ENCODE measurements at places on chromosomes 2 and 18. TPM values are rescaled to one million over a fixed set of nuclear protein-coding genes. Genes with fewer than 3 reads are reported as not detected.

Gene OBSL1
- total RNA-seq: 111 TPM

Gene SUPT7L
- total RNA-seq: 30.7 TPM

DNA sequence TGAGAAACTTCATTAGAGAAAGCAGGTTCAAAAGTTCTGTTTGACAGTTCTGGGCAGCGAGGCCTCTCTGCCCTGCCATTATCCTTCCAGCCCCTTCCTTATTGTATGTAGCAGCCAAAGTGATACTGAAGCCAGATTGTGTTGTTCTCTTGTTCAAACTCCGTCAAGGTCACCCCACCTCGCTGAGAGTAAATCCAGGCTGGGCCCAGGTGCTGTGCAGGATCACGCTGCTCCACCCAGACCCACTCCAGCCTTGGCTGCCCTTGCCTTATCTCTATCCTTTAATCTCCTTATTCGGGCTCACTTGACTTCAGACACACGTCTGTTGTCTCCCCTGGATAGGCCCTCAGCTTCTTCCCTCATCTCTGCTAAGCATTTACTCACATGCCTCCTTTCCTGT, 196.1 kb downstream of the CPS1 start:
- peaks cover 4% of the 10 kb centered on the region for H3K27me3 ChIP-seq
- no peak overlapping the region for H3K27ac ChIP-seq
- DNase-seq: no peak
- H3K4me3 ChIP-seq: no peak overlapping the region
- H3K4me1 ChIP-seq: no peaks in the 10 kb centered on the region

Gene LIPT1
- total RNA-seq: 3.6 TPM

Gene BOLL
- total RNA-seq: not detected

- H3K4me1 ChIP-seq: peaks cover 13% of the 10 kb centered on the region
- no peak overlapping the region for H3K27ac ChIP-seq
- no peak for DNase-seq
- no peaks in the 10 kb centered on the region for H3K27me3 ChIP-seq
- H3K36me3 ChIP-seq: no peaks in the 10 kb centered on the region
Measured at GRCh38 chr18:27794181-27794926, 382.6 kb downstream of the CDH2 start.

- no peak for DNase-seq
- H3K36me3 ChIP-seq: no peaks in the 10 kb centered on the region
- no peaks in the 10 kb centered on the region for H3K27me3 ChIP-seq
- no peak overlapping the region for H3K27ac ChIP-seq
Measured at GRCh38 chr18:8871489-8871888, 166.1 kb downstream of the MTCL1 start.

DNA sequence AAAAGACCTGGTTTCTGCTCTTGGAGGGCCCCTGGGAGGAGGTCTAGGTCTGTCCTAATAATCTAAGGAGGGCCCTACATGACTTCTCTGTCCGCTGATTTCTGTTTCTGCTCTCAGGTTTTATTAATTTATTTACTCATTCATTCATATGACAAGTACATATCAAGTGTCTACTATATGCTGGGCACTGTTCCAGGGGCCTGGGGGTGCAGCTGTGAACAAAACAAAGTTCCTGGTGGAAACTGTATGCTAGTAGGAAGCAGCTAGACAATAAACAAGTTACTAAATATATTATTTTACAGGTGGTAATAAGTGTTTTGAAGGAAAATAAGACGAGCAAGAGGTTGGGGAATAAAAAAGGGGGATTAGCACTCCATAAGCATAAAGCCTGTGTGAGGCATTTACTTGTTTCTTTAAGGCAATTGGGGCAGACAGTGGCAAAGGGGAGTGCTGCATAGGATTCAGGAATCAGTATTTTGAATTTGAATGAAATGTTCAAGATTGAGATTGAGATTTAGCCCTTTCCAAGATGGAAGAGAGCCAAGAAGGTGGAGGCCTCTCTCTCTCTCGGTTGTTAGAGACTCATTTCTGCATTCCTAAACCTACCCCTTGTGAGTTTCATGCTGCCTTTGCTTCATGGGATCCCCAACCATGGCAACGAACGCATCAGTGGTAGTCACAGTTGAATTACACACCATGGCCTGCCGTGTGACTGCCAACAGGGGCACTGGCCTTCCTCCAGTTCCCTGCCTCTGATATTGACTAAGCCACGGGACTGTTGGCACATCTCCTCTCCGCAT, 28.3 kb downstream of the DRC1 start:
- no peak overlapping the region for H3K27ac ChIP-seq
- no peak for DNase-seq
- no peak overlapping the region for H3K4me3 ChIP-seq
- peaks cover 6% of the 10 kb centered on the region for H3K4me1 ChIP-seq

DNA sequence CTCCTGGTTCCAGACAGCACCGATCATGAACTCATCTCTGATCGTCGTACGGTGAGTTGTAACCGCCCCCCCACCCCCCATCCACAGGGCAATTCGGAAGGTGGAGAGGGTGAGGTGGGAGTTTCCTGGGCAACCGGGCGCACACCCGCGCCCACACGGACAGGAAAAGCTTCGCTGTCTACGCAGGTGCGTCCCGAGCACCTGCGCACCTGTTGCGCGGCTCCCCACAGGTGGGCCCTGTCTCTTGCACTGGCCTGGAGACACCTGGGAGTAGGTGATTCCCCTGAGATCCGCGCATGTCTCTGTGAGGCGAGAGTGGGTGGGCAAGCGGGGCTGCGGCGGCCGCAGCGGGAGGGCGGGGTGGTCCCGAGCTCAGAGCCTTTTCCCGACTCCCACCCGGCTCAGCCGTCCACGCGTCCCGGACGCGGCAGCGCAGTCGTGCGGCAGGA, 459 bp upstream of the ATP6V1C2 start:
- no peak overlapping the region for H3K27ac ChIP-seq
- peaks cover 35% of the 10 kb centered on the region for H3K27me3 ChIP-seq
- peaks cover 29% of the 10 kb centered on the region for H3K4me1 ChIP-seq
- no peak for DNase-seq
- H3K36me3 ChIP-seq: no peaks in the 10 kb centered on the region

Gene SLC14A1
- total RNA-seq: not detected

Gene NTSR2
- total RNA-seq: not detected

DNA sequence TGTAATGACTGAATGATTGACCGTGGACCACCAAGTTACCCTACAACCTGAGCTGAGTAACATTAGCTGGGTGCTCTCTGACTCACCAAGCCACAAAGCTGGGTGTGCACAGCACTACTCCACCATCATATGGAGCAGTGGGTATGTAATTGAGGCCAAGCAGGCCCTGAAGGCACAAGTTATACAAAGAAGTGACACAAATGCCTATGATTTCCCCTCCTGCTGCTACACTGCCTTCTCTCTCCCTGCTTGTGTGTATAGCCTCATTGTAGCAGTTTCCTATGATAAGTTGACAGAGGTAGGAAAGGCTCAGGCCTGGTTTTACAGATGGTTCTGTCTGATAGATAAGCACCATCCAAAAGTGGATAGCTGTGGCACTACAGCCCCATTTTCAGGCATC, 1327.2 kb upstream of the DDX18 start:
- no peak for DNase-seq
- H3K27ac ChIP-seq: no peak overlapping the region
- H3K36me3 ChIP-seq: no peaks in the 10 kb centered on the region
- H3K27me3 ChIP-seq: no peaks in the 10 kb centered on the region

DNA sequence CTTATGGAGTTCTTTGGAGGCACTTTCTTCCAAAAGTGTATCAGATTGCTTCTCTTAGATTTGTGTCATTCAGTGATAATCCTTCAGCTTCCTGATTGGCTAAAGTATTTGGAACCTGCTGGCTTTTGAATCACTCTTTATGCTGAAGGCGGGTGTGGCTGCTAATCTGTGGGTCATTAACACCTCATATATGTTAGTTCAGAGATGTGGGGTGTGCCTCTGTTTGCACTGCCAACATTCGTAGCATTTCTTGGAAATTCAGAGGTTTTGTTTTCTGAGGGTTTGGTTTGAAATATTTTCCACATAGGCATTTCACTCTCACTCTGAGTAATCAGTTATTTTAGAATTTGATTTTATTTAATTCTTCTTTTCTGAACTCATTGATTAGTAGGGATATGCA, 1604.4 kb upstream of the ACVR2A start:
- no peaks in the 10 kb centered on the region for H3K27me3 ChIP-seq
- H3K4me1 ChIP-seq: peaks cover 55% of the 10 kb centered on the region
- H3K36me3 ChIP-seq: peaks cover 2% of the 10 kb centered on the region
- no peak for DNase-seq
- no peak overlapping the region for H3K4me3 ChIP-seq

- H3K4me1 ChIP-seq: no peaks in the 10 kb centered on the region
- H3K27me3 ChIP-seq: peaks cover 1% of the 10 kb centered on the region
- no peak for DNase-seq
- no peak overlapping the region for H3K4me3 ChIP-seq
Measured at GRCh38 chr18:45103319-45104048, 422.8 kb downstream of the SETBP1 start.

DNA sequence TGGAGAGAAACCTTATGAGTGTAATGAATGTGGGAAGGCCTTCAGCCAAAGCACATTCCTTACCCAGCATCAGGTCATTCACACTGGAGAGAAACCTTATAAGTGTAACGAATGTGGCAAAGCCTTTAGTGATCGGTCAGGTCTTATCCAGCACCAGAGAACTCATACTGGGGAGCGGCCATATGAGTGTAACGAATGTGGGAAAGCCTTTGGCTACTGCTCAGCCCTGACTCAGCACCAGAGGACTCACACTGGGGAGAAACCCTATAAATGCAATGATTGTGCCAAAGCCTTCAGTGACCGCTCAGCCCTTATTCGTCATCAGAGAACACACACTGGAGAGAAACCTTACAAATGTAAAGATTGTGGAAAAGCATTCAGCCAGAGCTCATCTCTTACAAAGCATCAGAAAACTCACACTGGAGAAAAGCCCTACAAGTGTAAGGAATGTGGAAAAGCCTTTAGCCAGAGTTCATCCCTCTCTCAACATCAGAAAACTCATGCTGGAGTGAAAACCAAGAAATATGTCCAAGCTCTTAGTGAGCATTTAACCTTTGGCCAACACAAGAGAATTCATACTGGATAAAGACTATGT, 7.8 kb downstream of the ZNF892 start:
- H3K36me3 ChIP-seq: peaks cover 94% of the 10 kb centered on the region
- no peak overlapping the region for H3K27ac ChIP-seq
- no peaks in the 10 kb centered on the region for H3K4me1 ChIP-seq
- H3K27me3 ChIP-seq: no peaks in the 10 kb centered on the region

DNA sequence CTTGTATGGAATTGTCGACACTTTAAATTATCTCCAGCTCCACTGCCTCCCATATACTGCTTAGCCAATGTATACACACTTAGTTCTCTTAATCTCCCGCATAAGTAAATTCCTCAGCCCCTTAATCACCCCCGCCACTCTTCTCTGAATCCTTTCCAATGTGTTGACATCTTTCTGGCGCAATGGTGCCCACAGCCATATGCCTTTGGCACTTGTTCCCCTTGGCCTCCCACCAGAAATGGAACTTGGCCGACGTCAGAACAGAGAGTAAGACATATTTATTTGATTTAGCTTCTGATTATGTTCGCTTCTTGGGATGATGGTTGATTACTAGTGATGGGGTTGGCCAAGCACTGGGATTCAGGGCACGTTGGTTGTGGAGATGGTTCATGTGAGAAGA, 1089.3 kb upstream of the CELF4 start:
- H3K27ac ChIP-seq: no peak overlapping the region
- no peaks in the 10 kb centered on the region for H3K4me1 ChIP-seq
- H3K27me3 ChIP-seq: no peaks in the 10 kb centered on the region
- no peak overlapping the region for H3K4me3 ChIP-seq
- no peak for DNase-seq
- no peaks in the 10 kb centered on the region for H3K36me3 ChIP-seq

Gene MC5R
- not detected for total RNA-seq

Gene CNDP1
- 0.22 TPM for total RNA-seq

DNA sequence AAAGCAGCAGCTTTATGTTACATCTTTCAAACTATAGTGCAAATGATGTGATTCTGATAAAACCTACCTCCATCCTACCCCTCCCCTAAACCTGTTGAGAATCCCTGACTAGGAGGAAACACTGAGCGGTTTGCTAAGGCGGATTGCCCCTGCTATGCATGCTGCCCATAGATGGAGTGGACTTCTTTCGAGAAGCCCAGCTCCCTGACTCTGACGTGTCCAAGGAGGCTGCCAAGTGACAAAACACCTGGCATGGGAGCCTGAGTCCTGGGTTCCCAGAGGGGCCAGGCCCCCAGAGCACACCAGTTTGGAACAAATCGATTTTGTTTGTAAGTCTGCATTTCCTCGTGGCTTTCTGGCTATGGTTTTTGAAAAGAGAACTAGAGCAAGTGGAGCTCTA, 1.4 kb upstream of the UXS1 start:
- DNase-seq: no peak
- H3K4me3 ChIP-seq: no peak overlapping the region
- H3K27ac ChIP-seq: no peak overlapping the region
- H3K27me3 ChIP-seq: peaks cover 4% of the 10 kb centered on the region
- no peaks in the 10 kb centered on the region for H3K36me3 ChIP-seq

DNA sequence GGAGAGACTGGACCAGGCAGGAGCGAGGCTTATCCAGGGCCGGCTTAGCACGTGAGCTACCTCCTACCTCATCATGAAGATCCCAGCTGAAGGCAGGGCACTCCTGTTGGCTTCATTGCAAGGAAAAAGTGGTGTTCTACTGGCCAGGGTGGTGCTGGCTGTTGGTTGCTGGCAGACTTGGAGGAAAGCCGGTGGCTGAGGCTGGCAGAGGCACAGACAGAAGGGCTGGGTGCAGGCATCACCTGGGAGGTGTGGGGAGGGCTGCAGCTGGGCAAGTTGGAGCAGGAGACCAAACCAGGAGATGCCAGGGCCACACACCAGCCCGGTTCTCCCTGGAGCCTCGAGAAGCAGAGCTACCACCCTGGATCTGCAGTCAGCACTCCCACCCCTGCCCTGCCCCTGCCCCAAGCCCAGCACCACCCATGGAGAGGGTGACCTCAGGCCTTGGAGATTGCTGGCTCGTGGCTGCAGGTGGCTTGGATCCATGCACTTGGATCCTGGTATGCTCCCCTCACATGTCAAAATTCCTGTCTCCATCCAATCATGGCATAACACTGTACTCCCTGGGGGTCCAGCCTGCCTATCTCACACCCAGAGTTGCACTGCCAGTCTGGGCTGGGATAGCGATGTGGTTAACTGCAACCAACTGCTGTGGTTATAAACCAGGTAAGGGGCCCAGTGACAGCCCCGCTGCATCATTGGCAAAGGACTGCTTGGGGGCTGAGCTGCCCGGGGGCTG, 49.7 kb downstream of the GLI2 start:
- H3K27ac ChIP-seq: peak overlapping the region; percentile 17
- peaks cover 1% of the 10 kb centered on the region for H3K36me3 ChIP-seq
- no peak overlapping the region for H3K4me3 ChIP-seq
- no peaks in the 10 kb centered on the region for H3K27me3 ChIP-seq
- DNase-seq: no peak
- peaks cover 31% of the 10 kb centered on the region for H3K4me1 ChIP-seq

DNA sequence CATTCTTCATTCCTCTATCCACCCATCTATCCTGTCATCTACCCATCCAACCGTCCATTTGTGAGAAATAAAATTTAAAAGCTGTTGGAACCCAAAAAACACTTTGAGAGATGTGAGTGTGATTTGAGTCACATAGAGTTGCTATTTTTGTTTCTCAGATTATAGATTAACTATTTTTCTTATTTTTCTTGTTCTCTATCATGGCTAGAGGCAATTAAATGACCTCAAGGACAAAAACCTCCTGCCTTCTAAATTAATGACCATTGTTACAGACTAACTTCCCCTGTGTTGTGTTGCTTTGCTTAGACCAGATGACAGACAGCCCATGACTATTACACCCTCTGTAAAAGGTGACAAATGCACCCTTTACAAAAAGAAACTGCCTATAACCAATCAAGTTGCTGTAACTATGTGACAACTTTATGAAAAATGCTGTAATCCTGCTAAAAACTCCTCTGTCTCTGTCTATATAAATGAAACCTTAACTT, 207.9 kb upstream of the CXCR4 start:
- H3K4me1 ChIP-seq: no peaks in the 10 kb centered on the region
- H3K27me3 ChIP-seq: no peaks in the 10 kb centered on the region
- H3K36me3 ChIP-seq: no peaks in the 10 kb centered on the region
- DNase-seq: no peak

Gene IGFBP2
- 1,045 TPM for total RNA-seq
